ENCODE measurements at places on chromosomes 2 and 18.

DNA sequence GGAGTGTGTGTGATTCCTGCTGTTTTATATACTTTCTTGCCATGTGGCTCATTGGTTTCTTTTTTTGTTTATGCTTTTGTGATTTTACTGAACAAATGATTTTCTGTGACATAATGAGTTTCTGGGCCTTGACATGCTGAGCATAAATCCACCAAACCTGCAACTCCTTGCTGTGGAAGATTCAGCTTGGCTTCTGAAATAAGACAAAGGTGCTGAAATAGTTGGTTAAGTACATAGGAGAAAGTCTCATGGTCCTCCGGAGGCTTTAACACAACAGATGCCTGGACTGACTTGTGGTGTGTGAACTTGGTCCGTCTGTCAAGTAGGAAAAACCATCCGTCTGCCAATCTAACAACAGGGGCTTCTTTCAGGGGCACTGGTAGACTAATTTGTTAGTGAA is 315.3 kb upstream of the CXCR4 start:
- DNase-seq, result no peak

DNA sequence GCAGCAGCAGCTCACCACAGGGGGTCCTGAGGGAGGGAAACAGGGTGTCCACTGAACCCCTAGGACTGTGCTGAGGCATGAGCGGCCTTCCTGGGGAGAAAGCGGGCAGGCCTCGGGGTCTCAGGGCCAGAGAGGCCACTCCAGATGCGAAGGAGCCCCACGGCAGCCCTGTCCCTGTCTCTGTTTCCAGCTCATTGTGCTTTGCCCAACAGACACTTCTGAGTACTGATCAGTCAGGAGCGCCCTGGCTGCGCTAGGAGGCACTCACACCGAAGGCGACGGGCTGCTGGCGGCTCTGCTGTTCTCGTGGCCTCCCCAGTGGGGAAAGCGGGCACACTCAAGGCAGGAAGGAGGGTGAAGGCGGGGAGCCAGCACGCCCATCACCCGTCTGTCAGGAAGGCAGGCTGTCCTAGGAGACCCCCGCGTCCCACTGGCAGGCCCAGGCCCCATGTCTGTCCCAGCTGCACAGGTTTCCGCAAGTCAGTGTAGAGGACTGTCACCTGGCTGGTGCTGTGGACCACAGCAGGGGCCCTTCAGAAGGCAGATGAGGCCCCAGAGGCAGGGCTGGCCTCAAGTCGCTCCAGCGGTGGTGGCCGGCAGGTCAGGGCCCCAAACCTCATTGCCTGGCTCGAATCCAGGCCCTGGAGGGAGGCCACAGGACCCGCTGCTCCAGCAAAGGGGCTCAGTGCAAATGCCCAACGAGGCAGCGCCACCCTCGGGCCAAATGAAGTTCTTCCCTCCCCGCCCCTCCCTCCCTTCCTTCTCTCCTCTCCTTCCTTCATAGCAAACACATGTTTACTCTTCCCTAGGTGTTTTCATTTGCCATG is 6.8 kb downstream of the ESPNL start:
- no peak for DNase-seq

DNA sequence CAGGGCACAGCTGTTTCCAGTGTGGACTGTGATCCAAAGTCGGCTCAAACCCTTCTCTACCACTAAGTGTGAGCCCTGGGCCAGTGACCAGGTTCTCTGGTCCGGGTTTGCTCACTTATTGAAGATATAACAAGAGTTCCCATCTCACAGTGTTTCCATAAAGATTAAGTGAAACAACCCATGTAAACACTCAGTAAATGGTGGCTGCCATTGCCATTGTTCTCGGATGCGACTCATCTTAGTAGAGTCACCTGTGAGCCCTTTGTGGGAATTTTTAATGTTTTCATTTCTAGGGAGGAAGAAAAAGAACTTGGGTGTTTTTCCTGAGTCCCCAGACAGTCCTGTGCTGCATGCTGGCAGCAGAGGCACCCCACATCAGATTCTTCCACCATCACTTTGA is 53.4 kb downstream of the TPGS2 start:
- DNase-seq, result no peak

GRCh38 chr2:119029297-119029696 is 87.3 kb downstream of the MARCO start:
- DNase-seq, result no peak

DNA sequence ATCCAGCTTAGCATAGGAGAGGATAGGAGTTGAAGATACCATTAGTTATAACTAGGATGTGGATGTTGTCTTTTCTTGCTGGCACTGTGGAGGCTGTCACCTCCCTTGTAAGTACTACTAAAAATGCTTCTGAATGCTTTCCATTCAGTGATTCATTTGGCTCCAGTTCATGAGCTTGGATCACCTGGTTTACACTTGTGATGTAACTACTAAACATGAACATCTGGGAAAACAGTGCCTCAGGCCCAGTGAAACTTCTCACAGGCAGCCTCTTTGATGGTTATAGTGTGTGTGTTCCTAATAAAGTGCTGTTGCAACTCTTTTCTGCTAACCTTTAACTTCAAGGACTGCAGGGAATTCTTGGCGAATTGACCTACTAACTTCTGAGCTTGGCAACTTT is 13.0 kb upstream of the SLC9A2 start:
- DNase-seq, result no peak

- DNase-seq, result no peak
These were observed 215.8 kb downstream of the NDUFA10 start for GRCh38 chr2:239809391-239809790.

GRCh38 chr2:5791371-5791770 is 99.2 kb downstream of the SOX11 start:
- DNase-seq, result no peak
